Activated T-helper 2 cell treated with anti-CD3 and anti-CD28 coated beads, Interferon-gamma antibody, Interleukin-2, Interleukin-4, amounts not matched to agents 10 μg/mL and 5 μg/mL and 100 μg/mL, durations not matched to agents 14 hours and 24 hours and 36 hours (primary cell): ENCODE measurements at places on chromosomes 1 and 21. TPM values are rescaled to one million over a fixed set of nuclear protein-coding genes. Genes with fewer than 3 reads are reported as not detected.

DNA sequence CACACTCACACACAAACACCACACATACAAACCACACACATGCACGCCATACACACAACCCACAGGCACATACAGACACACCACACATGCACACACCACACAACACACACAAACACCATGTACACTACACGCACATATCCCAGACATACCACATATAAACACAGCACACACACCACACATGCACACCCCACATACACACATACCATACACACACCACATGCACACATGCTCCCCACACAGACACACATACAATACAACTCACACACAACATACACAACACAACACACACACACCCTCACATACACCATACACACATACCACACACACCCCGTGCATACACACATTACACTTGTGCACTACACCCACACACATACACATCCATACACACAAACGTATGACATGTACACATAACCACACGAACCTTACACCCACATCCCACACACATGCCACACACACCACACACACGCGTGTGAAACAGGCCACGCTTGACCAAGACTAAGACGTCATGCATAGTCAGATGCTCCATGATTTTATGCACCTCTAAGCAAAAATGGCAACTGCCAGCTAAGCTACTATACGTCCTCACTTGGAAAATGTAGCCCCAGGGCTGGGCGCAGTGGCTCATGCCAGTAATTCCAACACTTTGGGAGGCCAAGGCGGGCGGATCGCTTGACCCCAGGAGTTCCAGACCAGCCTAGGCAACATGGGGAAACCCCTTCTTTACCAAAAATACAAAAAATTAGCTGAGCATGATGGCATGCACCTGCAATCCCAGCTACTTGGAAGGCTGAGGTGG is 77.4 kb upstream of the TMPRSS2 start:
- H3K27me3 ChIP-seq: no peaks in the 10 kb centered on the region
- no peaks in the 10 kb centered on the region for H3K36me3 ChIP-seq
- no peak for DNase-seq
- no peak overlapping the region for H3K4me3 ChIP-seq
- no peak overlapping the region for H3K27ac ChIP-seq

GRCh38 chr1:184370850-184371249 is 16.0 kb upstream of the C1orf21 start:
- DNase-seq: no peak
- no peaks in the 10 kb centered on the region for H3K4me1 ChIP-seq
- H3K4me3 ChIP-seq: no peak overlapping the region
- no peaks in the 10 kb centered on the region for H3K27me3 ChIP-seq
- H3K27ac ChIP-seq: no peak overlapping the region
- no peaks in the 10 kb centered on the region for H3K36me3 ChIP-seq

GRCh38 chr21:32351428-32351827 is 41.4 kb downstream of the URB1 start:
- no peaks in the 10 kb centered on the region for H3K27me3 ChIP-seq
- peaks cover 83% of the 10 kb centered on the region for H3K36me3 ChIP-seq
- no peak overlapping the region for H3K27ac ChIP-seq
- no peak overlapping the region for H3K4me3 ChIP-seq
- H3K4me1 ChIP-seq: no peaks in the 10 kb centered on the region

DNA sequence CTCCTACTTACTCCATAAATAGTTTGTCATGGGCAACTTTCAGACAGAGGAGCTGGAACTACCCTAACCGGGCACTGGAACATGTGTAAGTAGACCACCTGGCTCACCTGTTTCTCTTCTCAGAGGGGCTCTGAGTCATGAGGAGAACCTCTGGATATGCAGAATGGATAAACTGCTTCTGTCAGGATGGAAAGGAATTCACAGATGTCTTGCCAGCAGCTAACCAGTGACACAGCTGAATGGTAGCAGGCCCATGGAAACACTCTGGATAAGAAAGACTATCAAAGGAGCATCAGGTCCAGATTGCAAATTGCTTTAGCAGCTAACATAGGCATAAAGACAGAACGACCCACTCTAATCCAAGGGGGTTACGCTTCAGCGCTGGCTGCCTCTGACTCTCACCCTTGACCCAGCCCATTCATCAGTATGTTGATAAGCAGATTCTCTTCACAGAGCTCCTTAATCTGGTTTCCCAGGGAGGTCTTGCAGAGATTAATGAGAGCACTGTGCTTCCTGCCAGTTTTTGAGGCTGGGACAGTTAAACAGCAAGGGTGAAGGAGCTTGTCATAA is 54.2 kb downstream of the HIVEP3 start:
- H3K27me3 ChIP-seq: no peaks in the 10 kb centered on the region
- peaks cover 54% of the 10 kb centered on the region for H3K4me1 ChIP-seq
- H3K4me3 ChIP-seq: no peak overlapping the region
- no peaks in the 10 kb centered on the region for H3K36me3 ChIP-seq

DNA sequence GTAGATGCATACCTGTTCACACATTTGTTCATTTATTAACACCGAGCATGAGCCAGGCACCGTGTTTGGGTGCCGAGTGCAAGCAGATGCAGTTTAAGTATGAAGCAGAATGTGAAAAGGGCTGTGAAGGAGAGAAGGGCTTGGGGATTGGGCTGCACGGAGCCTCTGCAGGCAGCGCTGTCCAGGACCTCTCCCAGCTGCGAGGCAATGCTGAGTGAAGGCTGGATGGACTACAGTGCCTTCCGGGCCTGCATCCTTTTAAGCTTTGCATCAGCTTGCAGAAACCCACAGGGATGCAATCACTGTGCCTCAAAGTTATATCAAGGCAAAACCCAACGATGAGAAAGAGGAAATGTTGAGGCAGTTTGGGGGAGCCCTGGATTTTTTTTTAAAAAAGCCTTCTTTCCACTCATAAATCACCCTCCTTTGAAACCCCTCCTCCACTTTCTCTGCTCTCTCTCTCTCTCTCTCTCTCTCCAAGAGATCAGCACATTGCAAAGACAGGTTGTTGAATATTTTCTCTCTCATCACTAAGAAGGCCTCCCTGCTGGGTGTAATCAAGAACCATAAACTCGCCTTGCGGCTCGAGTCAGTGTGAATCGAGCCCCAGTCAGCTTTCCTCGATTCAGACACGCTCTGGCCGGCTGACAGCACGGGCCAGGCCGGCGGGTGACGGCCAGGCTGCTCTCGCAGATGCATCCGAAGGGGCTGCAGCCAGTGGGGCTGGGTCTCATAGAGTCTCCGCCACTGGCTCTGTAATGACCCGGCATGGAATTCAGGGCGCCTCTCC is 89.2 kb upstream of the POU3F1 start:
- H3K27me3 ChIP-seq: peaks cover 72% of the 10 kb centered on the region
- no peak overlapping the region for H3K27ac ChIP-seq
- no peak for DNase-seq

DNA sequence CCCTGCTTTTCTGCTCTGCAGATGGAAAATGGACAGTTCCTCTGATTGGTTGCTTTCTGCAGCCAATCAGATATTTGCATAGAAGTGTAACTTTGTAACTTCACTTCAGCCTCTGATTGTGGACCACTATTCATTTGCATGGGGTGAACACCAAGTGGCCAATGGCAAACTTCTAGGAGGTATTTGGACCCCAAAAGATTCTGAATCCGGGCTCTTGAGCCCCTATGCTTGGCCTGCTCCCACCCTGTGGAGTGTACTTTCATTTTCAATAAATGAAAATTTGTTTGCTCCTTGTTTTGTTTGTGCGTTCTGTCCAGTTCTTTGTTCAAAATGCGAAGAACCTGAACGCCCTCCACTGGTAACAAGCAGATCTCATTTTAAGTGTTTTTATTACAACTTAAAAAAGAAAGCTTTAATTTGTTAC is 6.4 kb upstream of the GSTM4 start:
- H3K27me3 ChIP-seq: peaks cover 28% of the 10 kb centered on the region
- no peaks in the 10 kb centered on the region for H3K36me3 ChIP-seq
- H3K4me1 ChIP-seq: no peaks in the 10 kb centered on the region
- H3K27ac ChIP-seq: no peak overlapping the region
- DNase-seq: no peak
- no peak overlapping the region for H3K4me3 ChIP-seq

GRCh38 chr1:225318706-225319575 is 108.9 kb downstream of the LBR start:
- H3K4me1 ChIP-seq: no peaks in the 10 kb centered on the region
- H3K27me3 ChIP-seq: peaks cover 8% of the 10 kb centered on the region
- H3K36me3 ChIP-seq: no peaks in the 10 kb centered on the region
- H3K27ac ChIP-seq: no peak overlapping the region
- H3K4me3 ChIP-seq: no peak overlapping the region
- DNase-seq: no peak

GRCh38 chr1:211495584-211495983 is 3.6 kb upstream of the RD3 start:
- DNase-seq: no peak
- H3K4me1 ChIP-seq: peaks cover 10% of the 10 kb centered on the region
- no peaks in the 10 kb centered on the region for H3K36me3 ChIP-seq

The DCST1 gene
- 0.11 TPM in 1 of 2 replicates, not detected in the other for total RNA-seq

The MAP1LC3C gene
- total RNA-seq: not detected in 2 replicates
